ENCODE measurements at places on chromosomes 11 and 22.

- no peak for DNase-seq
These were observed 6.8 kb downstream of the APOL3 start for GRCh38 chr22:36153501-36154422.

DNA sequence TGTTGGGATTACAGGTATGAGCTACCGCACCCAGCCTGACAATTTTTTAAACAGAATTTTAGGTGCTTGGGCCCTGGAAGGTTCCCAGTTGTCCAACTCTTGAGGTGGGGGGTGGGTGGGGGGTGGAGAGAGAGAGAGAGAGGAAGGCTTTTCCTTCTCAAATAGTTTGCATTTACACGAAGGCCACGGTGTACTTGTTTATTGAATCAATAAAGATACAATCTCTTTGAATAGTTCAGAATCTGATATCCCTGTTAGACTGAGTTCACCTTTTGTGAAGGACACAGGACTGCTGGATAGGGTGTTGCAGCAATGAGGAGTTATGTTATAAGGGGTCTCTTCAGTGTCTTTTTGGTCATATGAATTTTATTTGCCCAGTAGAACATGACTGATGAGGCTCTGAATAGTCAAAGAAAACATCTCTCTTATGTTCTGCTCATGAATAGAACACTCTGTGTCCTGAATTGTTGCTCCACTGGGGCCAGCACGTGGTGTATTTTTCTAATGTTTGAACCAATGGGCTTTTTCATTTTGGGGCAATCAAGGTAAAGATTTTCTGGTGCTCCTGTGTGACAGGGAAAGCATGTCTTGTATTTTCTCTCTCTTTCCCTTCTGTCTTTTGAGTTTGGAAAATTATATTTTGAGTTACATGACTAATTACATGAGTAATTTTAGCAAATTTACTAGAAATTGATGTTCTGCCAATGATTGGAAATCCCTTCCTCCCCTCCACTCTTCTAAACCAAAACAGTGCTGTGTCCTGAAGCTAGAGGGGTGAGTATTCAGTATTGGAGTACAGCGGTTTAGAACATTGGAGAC lies 61.7 kb downstream of the PTPRJ start:
- DNase-seq: no peak

- DNase-seq: no peak
These were observed 76.7 kb downstream of the FAR1 start for GRCh38 chr11:13745165-13745564.

- DNase-seq: no peak
These were observed 67.8 kb downstream of the TCF20 start for GRCh38 chr22:42202669-42203068.

DNA sequence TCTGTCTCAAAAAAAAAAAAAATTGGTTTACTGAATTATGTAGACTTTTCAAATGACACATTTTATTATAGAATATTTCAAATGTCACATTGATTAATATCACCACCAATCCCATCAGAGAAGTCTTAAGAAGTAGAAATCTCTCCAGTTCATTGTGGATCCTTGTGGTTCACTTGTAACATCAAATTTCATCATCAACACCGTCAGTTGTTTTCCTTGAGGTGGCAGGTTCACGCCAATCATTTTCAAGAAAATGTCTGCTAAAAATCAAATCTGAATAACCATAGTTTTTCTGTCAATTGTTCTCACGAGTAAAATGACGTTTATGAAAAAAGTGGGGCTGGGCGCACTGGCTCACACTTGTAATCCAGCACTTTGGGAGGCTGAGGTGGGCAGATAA lies 50.3 kb downstream of the TMPRSS5 start:
- DNase-seq: no peak

- DNase-seq: no peak
These were observed 5.9 kb downstream of the TPCN2 start for GRCh38 chr11:69054397-69055211.

DNA sequence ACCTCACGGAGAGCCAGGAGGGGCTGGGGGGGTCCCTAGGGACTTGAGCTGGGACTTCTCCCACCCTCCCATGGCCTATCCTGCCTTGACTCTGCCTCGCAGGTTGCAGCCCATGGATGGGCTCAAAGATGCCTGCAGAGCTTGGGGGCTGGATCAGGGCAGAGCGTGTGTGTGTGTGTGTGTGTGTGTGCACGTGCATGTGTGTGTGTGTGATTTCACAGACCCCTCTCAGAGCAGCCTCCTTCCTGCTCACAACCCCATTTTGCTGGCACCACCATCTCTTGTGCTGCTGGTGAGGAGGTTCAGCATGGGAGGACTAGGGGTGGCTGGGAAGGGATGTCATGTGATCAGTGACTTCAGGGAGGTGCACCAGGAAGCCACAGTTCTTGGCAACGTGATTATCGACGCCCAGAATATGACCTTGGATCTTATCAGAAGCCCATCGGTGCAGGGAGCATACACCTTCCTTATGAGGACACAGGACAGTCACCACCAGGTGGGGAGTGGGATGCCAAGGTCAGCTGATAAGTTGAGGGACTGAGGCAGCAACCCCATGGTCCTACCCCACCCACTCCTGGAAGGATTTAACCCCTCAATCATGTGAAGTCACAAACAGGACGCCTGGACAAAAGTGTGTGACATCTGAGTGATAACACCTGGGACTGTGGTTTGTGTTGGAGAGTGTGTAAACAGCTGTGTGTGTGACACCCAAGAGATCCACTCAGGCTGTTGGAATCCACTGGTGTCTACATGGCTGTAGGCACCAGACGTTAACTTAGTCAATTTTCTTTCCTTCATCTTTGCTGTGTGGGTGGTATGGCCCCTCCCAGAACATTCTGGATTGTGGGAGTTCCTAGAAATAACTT lies 1.8 kb upstream of the NAALADL1 start:
- no peak for DNase-seq

GRCh38 chr11:126930091-126930841 lies 70.3 kb downstream of the KIRREL3 start:
- no peak for DNase-seq

DNA sequence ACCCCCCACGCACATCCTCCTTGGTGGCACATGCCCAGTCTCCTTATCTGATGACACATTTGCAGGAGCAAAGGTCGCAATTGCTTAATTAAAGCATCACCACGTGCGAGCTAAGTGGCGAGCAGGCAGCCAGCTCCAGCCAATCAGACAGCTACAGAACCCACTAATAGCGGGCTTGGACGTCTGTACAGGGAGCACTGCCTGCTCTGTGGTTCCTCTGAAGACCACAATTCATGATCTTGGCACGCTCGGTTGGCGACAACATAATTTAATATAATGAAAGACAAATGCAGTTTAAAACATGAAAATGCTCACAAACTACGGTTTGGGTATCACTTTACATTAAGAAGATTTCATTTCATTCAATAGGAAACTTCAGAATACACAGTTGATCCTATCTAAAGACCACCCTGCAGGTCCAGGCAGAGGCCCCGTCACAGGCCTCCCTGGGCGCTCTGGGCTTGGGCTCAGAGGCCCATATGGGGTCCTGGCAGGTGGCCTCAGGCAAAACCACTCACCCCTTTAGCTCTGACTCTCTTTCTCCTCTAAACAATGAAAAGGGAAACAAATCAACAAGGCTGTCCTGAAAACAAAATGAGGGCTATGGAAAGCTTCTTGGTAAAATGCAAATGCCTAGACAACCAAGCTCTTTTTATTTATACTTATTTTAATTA lies 10.4 kb downstream of the PACSIN2 start:
- peak; percentile 81 for DNase-seq

- DNase-seq: no peak
These were observed 16.6 kb upstream of the NTM start for GRCh38 chr11:131353766-131354165.
